ENCODE measurements at places on chromosomes 3 and 15.
A peak's percentile ranks its signal among the peaks of the same experiment; 100 is the strongest.

- peak; percentile 40 for DNase-seq
Observed at GRCh38 chr3:173993299-173993698, 595.8 kb downstream of the NLGN1 start.

GRCh38 chr15:62426387-62426956 is 261.4 kb upstream of the C2CD4B start:
- no peak for DNase-seq

DNA sequence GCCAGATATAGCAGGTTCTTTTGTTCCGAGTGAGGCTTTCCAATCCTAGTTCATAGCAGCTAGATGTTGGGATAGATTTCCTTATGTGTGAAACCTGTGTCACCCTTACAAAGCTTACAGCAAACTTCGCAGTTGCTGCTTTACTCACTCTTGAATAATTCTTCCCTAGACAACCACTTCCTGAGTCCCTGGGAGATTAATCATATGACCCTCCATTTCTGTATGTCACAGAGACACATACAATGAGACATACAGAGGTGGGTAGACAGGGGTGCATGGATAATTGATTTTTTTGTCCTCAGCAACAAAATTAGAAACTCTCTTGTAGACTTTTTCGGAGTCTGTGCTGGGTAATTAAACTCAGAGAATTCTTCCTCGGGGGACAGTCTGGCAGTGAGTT is 163.2 kb downstream of the NSUN3 start:
- DNase-seq = no peak

- DNase-seq = peak; percentile 80
Observed at GRCh38 chr15:61315471-61315870, 86.4 kb upstream of the RORA start.

Measured in DMS53 (cell line).